Calu3 (cell line): ENCODE measurements at places on chromosomes 2 and 18. TPM values are rescaled to one million over a fixed set of nuclear protein-coding genes. Genes with fewer than 3 reads are reported as not detected.

Gene DLGAP1
- total RNA-seq, result 3.2 and 9.0 TPM in 2 replicates

Gene SERPINB4
- 0.76 TPM in 1 of 2 replicates, not detected in the other for total RNA-seq

Gene RNASEH1
- total RNA-seq, result 29.8 and 30.2 TPM in 2 replicates

Gene ERFE
- total RNA-seq, result 2.4 and 4.0 TPM in 2 replicates

Gene LIPG
- total RNA-seq, result 36.6 and 44.0 TPM in 2 replicates

Gene BOK
- 30.1 and 35.0 TPM in 2 replicates for total RNA-seq

Gene CHRNG
- not detected in 2 replicates for total RNA-seq

Gene RFTN2
- total RNA-seq, result 0.05 and 0.24 TPM in 2 replicates

Gene TYMS
- total RNA-seq, result 71.8 and 84.1 TPM in 2 replicates

Gene FAP
- total RNA-seq, result 0.61 and 2.1 TPM in 2 replicates
